ENCODE measurements at places on chromosomes 2 and 18. TPM values are rescaled to one million over a fixed set of nuclear protein-coding genes. Genes with fewer than 3 reads are reported as not detected.
A peak's percentile ranks its signal among the peaks of the same experiment; 100 is the strongest.

DNA sequence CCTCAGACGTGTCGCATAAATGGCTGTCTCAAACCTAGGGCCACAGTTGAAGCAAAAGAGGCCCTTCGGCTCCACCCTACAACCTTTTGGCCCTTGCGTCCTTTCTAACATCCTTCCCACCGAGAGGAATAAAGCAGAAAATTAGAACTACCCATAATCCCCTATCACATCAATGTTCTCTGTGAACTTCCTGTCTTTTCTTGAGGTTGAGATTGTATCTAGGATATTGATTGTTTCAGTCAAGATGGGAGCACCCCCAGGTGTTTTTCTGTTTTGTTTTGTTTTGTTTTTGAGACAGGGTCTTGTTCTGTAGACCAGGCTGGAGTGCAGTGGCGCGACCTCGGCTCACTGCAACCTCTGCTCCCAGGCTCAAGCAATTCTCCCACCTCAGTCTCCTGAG lies 23.6 kb downstream of the INPP5D start:
- DNase-seq = no peak

DNA sequence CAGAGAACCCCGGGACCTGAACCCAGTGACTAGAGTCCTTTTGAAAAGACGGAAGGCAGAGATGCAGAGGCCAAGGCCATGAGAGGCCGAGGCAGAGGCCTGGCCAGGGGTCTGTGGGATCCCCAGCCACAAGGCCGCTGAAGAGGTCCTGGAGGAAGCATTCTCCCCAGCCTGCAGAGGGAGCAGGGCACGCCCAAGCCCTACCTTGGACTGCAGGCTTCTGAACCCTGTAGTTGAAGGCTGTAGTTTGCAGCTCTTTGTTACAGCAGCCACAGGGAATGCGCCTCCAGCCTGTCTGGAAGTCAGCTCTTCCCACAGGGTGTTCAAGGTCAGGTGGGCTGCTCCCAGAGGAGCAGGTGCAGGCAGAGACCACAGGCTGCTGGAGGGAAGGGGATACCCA lies 22.1 kb upstream of the PXDN start:
- DNase-seq = no peak

GRCh38 chr2:45651415-45652089 lies at the start of gene PRKCE:
Gene PRKCE (plus strand): TSS chr2:45651675.
- DNase-seq = peak; percentile 56

The CPS1 gene
- total RNA-seq = 2.0 TPM

The SCN9A gene
- total RNA-seq = 8.3 TPM
